ENCODE measurements at places on chromosomes 5 and 9. TPM values are rescaled to one million over a fixed set of nuclear protein-coding genes. Genes with fewer than 3 reads are reported as not detected.

Gene KIF12
- 17.4 TPM for total RNA-seq

Gene ROPN1L
- total RNA-seq: 0.70 TPM

Gene BARHL1
- total RNA-seq: not detected

Gene CFAP77
- total RNA-seq: 2.0 TPM

Gene ANKRD55
- 0.16 TPM for total RNA-seq

Gene MARCHF3
- total RNA-seq: 4.6 TPM

Gene LEAP2
- 1.2 TPM for total RNA-seq

DNA sequence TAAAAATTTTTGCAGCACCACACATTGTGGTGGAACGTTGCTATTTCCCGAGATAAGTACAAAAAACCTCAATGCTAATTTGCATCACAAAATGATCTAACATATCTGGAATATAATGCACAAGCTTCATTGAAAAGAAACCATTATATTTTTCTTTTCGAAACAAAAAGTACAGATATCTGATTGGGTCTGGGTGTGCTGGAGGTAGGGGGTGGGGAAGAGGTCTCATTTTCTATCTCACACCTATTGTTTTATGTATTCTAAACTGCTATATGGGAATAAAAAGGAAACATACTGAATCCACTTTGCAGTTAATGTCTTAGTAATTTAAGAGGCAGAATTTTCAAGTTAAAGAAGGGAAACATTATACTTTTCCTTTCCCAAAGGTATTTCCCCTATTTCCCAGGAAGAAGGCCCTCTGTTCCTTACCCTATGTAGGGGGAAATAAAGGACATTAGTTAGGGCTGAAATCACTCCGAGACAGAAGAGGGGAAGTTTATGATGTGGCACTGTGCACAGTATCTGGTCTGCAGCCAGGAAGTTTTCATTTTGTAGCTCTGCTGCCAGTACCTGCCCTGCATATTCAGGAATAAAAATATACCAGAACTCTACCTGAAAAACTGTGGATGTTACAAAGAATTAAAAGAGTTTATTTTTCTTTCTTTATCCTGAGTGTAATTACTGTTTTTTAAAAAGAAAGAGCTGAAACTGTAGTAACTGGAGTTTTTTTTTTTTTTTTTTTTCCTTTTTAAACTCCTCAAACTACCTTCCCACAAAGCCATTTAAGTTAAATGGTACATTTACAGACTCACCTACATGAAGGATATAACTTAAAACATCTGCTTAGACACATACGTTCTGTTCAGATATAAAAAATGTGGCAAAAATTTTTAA is 7.4 kb downstream of the MEF2C start:
- no peak for DNase-seq

GRCh38 chr5:105501315-105501714 is 1938.7 kb upstream of the NUDT12 start:
- DNase-seq: peak; percentile 45

DNA sequence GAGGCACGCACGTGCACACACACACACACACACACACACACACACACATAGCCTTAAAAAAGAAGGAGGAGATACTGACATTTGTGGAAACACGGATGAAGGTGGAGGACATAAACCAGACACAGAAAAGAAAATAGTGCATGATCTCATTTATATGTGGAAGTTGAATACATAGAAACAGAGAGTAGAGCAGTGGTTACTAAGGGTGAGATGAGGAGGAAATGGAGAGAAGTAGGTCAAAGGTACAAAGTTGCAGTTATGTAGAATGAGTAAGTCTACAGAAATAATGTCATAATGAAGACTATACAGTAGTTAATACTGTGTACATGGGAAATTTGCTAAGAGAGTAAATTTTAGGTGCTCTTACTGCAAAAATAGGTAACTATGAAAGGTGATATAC is 412.2 kb upstream of the CDH9 start:
- DNase-seq: no peak

- DNase-seq: no peak
These were observed 45.1 kb upstream of the DAB2 start for GRCh38 chr5:39469777-39470415.

- no peak for DNase-seq
These were observed 96.4 kb upstream of the VLDLR start for GRCh38 chr9:2525147-2525546.

DNA sequence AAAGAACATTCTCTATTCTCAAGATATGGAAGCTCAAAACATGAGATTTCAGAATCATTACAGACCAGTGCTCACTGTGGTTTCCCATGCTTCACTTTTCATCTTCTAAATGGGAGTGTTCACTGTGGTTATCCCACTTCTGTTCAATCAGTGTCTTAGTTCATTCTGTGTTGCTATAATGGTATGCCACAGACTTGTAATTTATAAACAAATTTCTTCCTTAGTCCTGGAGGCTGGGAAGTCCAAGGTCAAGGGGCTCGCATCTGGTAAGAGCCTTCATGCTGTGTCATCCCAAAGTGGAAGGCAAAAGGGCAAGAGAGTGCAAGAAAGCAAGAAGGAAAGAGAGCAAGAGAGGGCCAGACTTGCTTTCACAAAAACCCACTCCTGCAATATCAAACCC is 146.3 kb downstream of the TTC39B start:
- no peak for DNase-seq

DNA sequence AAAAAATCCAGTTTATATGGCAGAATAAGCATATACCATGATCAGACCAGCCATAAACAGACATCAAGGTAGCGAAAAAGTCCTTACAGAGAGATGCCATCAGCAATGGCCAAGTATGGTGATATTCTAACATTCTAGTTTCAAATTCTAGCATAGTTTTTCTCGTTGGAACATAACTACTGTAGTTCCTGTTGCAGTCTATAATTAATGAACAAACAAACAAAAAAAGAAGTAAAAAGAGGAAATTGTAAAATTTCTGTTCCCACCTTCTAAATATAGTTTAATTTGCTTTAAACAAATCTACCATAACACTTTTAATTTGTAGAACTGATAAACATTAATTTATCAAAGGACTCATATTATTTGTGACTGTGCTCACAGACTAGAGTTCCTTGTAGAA is 9.9 kb upstream of the CD180 start:
- no peak for DNase-seq

- DNase-seq: no peak
These were observed 30.3 kb upstream of the DENND4C start for GRCh38 chr9:19200229-19200628.

- DNase-seq: peak; percentile 5
These were observed 13.5 kb downstream of the ABCA1 start for GRCh38 chr9:104914466-104914865.

Measured in endodermal cell (in vitro differentiated cells).